CD4-positive, alpha-beta T cell treated with Interleukin-4 for 1 hour (primary cell): ENCODE measurements at places on chromosomes 16 and 17.

DNA sequence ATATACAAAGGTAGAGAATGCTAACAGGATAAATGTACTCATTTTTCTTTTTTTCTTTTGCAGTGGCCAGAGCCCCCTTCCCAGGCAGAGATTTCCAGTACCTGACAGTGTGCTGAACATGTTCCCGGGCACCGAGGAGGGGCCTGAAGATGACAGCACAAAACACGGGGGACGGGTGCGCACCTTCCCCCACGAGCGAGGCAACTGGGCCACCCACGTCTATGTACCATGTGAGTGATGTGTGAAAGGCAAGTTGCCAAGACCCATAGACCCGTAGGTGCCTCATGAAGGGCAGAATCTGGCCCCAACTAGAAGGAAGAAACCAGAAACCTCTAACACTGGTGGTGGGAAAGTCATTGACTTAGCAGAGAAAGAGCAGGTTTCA is 1.2 kb downstream of the USB1 start:
- DNase-seq, result no peak

DNA sequence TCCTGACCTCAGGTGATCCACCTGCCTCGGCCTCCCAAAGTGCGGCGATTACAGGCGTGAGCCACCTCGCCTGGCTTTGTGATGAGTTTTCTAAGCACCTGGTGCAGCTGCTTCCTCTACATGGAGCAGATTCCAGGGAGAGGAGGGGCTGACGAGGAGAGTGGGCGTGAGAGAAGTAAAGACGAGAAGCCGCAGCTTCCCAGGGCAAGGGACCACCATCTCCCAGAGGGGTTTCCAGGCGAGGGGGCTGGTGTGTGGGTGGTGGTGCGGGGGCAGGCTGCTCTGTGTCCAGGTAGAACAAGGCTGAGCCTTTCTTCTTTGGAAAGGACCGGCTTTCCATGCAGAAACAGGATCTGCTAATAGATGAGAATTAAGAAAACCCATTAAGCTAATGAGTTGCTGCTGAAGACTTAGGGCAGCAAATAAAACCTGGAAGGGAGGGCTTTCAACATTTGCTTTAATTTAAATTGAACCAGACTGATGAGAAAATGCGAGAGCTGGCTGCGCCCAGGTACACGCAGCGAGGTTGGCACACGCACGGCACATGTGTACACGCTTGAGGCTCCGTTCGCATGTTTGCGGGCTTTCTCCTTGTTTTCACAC is 236.7 kb downstream of the RBFOX3 start:
- DNase-seq, result no peak

DNA sequence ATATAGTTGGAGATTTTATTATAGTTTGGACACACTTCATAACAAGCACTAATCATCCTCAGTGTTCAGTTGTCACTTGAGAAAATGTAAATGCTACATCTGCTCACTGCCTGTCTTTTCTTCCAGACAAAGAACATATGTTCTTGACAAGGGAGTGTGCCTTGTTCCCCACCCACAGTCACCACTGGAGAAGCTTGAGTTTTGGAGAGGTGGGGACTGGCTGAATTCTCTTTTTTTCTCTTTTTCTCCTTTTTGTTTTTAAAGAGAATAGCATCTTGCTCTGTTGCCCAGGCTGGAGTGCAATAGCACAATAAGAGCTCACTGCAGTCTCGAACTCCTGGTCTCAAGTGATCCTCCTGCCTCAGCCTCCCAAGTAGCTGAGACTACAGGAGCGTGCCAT is 15.5 kb downstream of the RPRML start:
- DNase-seq, result no peak

DNA sequence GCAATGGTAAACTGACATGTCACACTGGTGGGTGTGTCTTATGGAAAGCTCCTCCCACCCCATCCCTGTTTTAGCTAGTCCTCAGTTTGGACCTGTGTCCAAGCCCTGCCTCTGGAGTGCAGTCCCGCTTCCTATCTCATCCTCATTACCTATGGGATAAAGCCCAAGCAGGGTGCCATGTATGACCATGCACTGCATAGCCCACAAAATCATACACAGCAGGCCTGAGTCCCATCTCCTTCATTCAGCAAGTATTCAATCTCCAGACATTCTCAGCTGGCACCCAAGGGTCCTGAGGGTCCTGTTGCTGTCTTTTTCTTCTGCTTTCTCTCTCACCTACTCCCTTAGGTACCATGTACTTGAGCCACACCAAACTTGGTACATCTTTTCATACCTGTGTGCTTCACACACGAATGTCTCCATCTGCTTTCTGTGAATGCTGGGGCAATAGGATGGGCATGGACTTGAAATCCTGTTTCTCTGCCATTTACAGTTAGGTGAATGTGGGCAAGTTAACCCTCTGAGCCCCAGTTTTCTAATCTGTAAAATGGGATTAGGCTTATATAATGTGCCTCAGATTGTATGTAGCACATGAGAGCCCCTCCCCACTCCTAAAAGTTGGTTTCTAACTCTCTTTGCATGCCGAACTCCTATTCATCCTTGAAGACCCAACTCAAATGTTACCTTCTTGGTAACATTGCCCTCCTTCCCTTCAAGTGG is 28.5 kb downstream of the TNS4 start:
- DNase-seq, result no peak

DNA sequence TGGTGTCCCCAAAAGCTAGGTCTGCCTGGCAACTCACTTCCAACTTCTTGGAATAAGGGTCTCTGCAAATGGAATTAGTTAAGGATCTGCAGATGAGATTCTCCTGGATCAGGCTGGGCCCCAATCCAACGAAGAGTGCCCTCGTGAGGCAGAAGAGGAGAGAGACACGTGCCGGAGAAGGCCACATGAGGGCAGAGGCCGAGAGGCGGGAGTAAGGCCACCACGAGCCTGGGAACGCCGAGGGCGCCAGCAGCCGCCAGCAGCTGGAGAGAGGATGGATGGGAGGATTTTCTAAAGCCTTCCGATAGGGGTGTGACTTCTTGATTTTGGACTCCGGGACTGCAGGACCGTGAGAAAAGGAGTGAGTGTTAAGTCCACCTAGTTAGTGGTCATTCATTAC is 76.3 kb downstream of the JPH3 start:
- DNase-seq, result no peak

DNA sequence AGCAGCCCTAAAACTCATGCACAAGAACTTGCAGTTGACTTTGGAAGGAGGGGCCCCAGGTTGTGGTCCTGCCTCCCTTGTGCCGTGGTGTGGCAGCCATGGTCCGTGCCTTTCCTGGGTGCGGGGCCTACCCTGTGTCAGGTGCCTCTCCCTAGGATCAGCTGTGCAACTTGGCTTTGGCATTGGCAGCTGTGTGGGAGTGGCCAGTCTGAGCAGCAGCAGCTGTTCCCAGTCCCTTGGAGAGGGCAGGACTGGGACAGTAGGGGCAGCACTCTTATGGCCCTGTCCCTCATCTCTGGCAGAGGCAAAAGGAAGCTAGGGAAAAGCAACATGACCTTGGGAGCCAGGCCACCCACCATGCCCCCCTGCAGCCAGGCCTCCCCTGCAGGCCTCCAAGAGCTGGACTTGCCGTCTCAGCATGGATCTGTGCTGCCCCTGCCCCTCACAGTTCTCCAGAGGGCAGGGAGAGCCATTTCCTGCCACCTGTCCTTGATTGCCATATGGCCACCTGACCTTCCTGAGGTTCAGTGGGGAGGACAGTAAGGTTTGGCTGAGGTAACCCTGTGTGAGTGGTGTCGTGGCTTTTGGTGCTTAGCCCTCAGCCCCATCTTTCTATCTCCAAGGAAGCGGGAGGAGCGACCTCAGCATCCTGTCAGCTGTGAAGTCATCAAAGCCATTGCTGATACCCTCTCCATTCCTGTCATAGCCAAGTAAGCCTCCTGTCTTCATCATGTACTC is 15.5 kb upstream of the NFATC3 start:
- DNase-seq, result peak; percentile 68

- no peak for DNase-seq
Observed at GRCh38 chr16:9429646-9430330, 338.3 kb downstream of the HAPSTR1 start.

DNA sequence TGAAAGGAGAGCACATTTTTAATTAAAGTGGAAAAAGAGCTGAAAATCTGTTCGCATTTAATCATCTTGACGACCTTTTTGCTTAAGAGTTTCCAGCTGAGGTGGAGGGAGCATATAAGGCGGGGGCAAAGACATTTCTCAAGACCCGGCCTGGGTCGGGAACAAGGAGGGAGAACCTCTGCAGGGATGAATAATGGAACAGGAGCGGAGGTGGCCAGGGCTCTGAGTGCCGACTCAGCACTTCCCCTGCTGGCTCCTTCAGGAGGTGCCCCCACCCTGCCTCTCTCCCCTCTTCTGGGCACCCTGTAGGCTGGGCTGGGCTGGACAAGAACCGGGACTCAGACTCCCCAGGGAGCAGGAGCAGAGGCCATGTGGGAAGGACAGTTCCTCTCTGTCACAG is 7.9 kb upstream of the NGFR start:
- no peak for DNase-seq

- no peak for DNase-seq
Observed at GRCh38 chr16:87319997-87320491, 2.9 kb upstream of the C16orf95 start.

GRCh38 chr17:18093616-18094408 is 6.1 kb downstream of the DRG2 start:
- no peak for DNase-seq

DNA sequence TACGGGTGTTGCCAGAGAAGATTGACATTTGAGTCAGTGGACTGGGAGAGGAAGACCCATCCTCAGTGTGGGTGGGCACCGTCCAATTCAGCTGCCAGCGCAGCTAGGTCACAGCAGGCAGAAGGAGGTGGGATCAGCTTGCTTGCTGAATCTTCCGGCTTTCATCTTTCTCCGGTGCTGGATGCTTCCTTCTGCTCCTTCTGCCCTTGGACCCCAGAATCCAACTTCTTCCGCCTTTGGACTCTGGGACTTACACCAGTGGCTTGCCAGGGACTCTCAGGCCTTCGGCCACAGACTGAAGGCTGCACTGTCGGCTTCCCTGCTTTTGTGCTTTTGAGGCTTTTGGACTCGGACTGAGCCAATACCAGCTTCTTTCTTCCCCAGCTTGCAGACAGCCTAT is 46.1 kb upstream of the RPL38 start:
- DNase-seq, result no peak

GRCh38 chr17:66753126-66753920 is 81.6 kb upstream of the CACNG5 start:
- no peak for DNase-seq

- DNase-seq, result no peak
Observed at GRCh38 chr16:88314991-88315542, 67.7 kb upstream of the ZNF469 start.

GRCh38 chr17:41284546-41284945 is 9.0 kb downstream of the KRTAP9-7 start:
- no peak for DNase-seq

- DNase-seq, result no peak
Observed at GRCh38 chr17:48163809-48164208, 56.2 kb downstream of the SNX11 start.

DNA sequence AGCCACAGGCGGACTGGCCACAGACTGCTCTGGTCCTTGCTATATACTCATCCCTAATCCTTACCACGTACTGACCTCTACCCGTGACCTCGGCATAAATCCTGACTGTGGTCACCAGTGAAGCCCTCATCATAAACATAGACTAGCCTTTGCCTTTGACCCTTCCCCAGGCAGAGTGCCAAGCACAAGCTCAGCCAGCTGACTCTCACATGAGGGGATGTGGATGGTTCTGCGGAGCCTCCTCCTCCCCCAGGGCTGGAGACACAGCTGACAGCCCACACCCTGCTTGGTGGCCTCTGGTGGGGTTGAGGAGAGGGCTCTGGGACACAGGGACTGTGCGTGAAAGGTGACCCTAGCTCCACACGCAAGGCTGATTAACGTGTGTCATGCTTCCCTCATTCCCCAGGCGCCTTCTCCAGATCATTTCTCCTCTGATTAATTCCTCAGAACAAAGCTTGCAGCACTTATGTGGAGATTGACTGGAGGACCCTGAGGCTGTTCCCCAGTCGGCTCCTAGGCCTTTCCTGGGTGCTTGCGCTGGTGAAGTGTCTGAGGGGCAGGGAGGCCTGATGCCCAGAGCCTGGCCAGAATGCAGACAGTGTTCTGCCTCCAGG is 241.5 kb upstream of the NLRP1 start:
- DNase-seq, result no peak

GRCh38 chr16:25747160-25747758 is 55.5 kb downstream of the HS3ST4 start:
- DNase-seq, result no peak

GRCh38 chr16:14398014-14398717 is 231.9 kb downstream of the PARN start:
- DNase-seq, result no peak

GRCh38 chr16:4288148-4288921 is 15.5 kb upstream of the TFAP4 start:
- peak; percentile 81 for DNase-seq

DNA sequence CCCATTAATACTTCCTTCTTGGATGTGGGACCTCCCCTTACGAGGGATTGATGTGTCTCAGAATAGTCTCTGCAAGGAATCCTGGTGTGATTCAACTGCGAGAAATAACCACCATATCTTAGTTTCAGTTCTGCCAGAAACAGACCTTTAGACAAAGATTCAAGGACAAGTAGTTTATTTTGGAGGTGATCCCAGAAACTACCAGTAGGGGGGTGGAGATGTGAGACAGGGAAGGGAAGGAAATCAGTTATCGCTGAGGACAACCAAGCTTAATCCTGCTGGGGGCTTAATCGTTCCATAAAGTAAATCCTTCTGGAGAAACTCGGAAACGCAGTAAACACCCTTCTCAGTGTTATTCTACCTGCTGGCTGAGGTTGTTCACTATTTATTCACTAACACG is 5.0 kb upstream of the SDR42E1 start:
- no peak for DNase-seq

- DNase-seq, result no peak
Observed at GRCh38 chr16:56965149-56966092, 3.7 kb downstream of the CETP start.

DNA sequence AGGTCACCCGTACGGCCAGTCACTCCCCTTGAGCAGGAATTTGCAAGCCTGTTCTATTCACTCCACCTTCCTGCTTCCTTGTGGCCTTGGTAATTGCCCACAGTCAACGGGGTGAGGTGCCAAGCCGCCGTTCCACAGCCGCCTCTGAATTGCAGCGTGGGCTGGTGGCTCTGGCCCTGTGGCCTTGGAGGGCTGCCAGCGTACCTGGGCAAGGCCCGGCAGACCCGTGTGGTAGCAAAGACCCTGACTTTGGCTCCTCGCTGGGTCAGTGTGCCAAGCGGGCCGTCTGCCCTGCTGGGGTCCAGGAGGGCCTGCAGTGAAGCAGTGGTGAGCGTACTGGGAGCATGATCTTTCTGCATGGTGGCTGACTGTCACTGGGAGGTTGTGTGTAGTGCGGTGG is 3.6 kb downstream of the BANP start:
- no peak for DNase-seq

- no peak for DNase-seq
Observed at GRCh38 chr16:74565378-74565777, 41.5 kb downstream of the GLG1 start.
